Liver (tissue), 10 donors: ENCODE measurements at places on chromosomes 11 and 22.

- H3K4me3 ChIP-seq = no peak overlapping the region
- H3K36me3 ChIP-seq = no peaks in the 10 kb centered on the region
- no peaks in the 10 kb centered on the region for H3K27me3 ChIP-seq
- H3K4me1 ChIP-seq = no peaks in the 10 kb centered on the region
- no peak overlapping the region for H3K27ac ChIP-seq
Measured at GRCh38 chr11:130476922-130477491, 28.6 kb downstream of the ADAMTS15 start.

GRCh38 chr11:124839972-124840621, 25.1 kb upstream of the ROBO3 start:
- H3K36me3 ChIP-seq = no peaks in the 10 kb centered on the region
- no peak overlapping the region for H3K4me3 ChIP-seq
- peaks cover 8% of the 10 kb centered on the region for H3K4me1 ChIP-seq
- H3K27me3 ChIP-seq = peaks cover 10% of the 10 kb centered on the region

GRCh38 chr11:134248910-134249480, 4.2 kb downstream of the THYN1 start:
- H3K27me3 ChIP-seq = no peaks in the 10 kb centered on the region
- peaks cover 29% of the 10 kb centered on the region for H3K4me1 ChIP-seq
- no peak overlapping the region for H3K27ac ChIP-seq
- DNase-seq = no peak

DNA sequence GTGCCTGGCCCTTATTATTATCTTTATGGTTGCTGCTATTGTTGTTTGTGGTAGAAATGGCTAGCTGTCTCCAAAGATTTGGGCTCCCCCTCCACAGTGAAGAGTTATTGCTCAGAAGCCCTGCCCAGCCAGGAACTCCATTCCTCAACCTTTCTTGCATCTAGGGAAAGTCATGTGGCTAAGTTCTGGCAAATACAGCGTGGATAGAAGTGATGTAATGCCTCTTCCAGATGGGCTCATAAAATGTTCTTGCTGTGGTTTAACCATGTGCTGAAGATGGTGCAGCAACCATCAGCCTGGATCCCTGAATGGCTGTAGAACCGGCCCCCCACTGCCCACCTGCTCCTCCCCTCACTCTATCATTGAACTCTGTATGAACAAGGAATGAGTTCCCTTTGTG, 203.5 kb upstream of the E2F8 start:
- H3K27me3 ChIP-seq = no peaks in the 10 kb centered on the region
- DNase-seq = no peak
- no peak overlapping the region for H3K27ac ChIP-seq
- no peaks in the 10 kb centered on the region for H3K36me3 ChIP-seq
- no peak overlapping the region for H3K4me3 ChIP-seq
- peaks cover 16% of the 10 kb centered on the region for H3K4me1 ChIP-seq

GRCh38 chr11:118947091-118947490, 9.0 kb upstream of the UPK2 start:
- no peaks in the 10 kb centered on the region for H3K36me3 ChIP-seq
- DNase-seq = no peak
- no peaks in the 10 kb centered on the region for H3K4me1 ChIP-seq
- H3K4me3 ChIP-seq = no peak overlapping the region
- no peaks in the 10 kb centered on the region for H3K27me3 ChIP-seq
- no peak overlapping the region for H3K27ac ChIP-seq
